Smooth muscle cell of the coronary artery (primary cell): ENCODE measurements at places on chromosomes 1 and 21. TPM values are rescaled to one million over a fixed set of nuclear protein-coding genes. Genes with fewer than 3 reads are reported as not detected.

The HSD11B1 gene
- 0.45 and 71.1 TPM in 2 replicates for total RNA-seq

The FMO4 gene
- 1.9 and 3.7 TPM in 2 replicates for total RNA-seq

The THBS3 gene
- total RNA-seq = 35.0 and 52.5 TPM in 2 replicates

The AMIGO1 gene
- 0.15 and 2.1 TPM in 2 replicates for total RNA-seq

The SLC37A1 gene
- 1.9 and 6.1 TPM in 2 replicates for total RNA-seq

The TSPAN1 gene
- 0.35 and 0.68 TPM in 2 replicates for total RNA-seq

The UMODL1 gene
- under 0.01 TPM in 1 of 2 replicates, not detected in the other for total RNA-seq

The GJB4 gene
- total RNA-seq = not detected in 2 replicates

The KCNA3 gene
- 1.4 TPM in 1 of 2 replicates, not detected in the other for total RNA-seq
